Stimulated activated CD8-positive, alpha-beta memory T cell treated with anti-CD3 and anti-CD28 coated beads, Interleukin-15, amount 100 ng/mL, for 24 hours (primary cell): ENCODE measurements at places on chromosomes 4 and X.

GRCh38 chr4:154329268-154329868 is 162.2 kb downstream of the DCHS2 start:
- no peak for DNase-seq

DNA sequence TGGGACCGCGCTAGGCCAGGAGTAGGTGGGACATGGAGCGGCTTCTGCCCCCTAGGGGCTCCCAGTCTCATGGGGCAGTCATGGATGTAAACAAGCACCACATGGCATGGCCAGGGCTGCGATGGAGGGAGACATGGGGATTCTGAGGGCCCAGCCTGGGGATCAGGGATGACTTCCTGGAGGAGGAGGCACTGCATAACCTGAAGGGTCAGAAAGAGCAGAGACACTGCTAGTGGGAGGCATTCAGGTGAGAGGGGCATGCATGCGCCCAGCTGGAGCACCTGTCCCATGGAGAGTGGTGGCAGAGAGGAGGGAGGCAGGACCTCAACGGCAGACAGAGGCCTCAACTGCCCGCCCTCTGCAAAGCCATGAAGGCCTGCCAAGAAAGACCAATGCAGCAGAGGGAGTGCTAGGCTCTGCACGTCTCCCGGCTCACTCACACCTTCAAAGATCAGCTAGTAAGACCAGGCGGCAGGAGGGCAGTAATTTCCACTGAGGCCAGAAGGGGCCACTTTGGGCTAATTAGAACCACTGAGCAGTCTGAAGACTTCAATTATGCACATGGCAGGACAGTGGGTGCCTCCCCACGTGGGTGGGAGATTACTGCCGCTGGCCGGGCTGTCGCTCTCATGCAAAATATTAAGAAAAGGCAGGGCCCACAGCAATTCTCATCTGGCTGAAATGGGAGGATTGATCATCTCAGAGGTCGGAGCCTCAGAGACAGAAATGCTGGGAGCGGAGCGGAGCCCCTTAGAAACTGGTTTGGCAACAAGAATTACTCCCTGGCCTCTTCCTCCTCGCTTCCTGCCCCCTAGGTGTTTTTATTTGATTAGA is 69.6 kb downstream of the PPP2R2C start:
- no peak for DNase-seq

DNA sequence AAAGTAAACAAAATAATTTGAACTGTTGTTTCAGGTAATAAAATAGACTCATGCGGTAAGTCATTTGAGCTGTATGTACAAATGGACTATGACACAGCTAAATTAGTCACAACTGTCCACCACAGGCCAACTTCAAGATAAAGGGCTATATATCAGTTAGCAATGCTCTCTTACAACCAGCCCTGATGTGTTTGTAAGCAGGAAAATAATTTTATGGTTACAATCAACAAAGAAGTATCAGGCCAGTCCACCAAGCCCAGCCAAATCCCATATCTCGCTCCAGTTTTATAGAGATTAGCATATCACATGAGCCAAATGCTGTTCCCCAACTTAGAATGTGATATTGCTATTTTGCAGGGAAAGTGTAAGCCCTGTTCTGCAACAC is 511 bp upstream of the DUSP21 start:
- no peak for DNase-seq

- no peak for DNase-seq
These were observed 696 bp downstream of the SCRG1 start for GRCh38 chr4:173398220-173398619.

GRCh38 chr4:155548173-155548572 is 118.5 kb upstream of the GUCY1A1 start:
- DNase-seq, result no peak

DNA sequence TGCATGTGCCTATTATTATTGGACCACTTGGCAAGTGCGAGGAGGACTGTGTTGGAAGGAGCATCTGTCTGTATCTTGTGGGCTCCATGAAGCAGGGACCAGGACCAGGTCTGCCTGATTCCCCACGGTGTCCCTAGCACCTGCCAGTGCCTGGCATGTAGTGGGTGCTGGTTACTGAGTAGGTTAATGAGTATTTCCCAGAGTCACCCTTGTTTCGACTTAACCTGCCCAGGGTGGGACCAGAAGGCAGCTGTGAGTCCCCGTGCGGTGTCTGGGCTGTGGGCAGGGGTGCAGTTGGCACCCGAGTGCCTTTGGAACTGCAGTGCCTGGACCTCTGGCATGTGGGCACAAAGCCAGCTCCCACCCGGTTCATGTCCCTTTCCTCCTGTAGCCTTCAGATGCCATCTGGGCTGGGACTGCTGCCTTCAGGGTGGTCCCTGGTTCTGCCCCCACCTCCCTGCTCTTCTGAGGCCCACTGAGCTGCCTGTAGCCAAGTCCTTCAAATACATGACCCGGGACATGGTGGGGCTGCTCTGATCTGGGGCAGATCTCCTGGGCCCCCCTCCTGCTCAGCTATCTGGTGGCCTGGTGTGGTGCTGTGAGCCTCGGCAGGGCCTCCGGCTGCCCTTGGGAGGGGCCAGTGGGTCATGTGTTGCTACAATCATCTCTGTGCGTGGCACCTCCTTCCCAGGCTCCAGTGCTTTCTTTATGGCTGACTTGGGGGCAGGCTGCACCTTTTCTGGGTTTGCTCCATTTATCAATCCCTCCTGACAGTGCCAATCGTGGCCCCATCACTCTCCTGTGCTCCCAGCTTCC is 53.0 kb upstream of the SORCS2 start:
- DNase-seq, result no peak

- DNase-seq, result no peak
These were observed 40.9 kb upstream of the MSX1 start for GRCh38 chr4:4818415-4819212.

DNA sequence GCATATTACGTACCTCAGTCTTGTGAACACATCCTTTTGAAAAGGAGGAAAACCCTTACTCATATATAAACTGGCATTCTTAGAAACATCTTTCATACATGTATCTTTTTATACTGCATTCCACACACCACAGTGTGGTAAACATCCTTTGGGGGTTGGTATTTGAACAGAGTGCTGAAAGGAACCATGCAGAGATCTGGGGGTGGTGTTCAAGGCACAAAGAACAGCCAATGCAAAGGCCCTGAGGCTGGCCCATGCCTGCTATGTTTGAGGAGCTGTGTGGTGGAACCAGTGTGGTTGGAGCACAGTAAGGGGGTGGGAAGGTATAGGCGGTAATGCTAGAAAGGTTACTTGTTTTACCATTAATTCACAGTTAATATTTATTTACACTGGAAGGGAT is 2.0 kb downstream of the ELK1 start:
- DNase-seq, result no peak
